ENCODE measurements at places on chromosomes 7 and 10.
A peak's percentile ranks its signal among the peaks of the same experiment; 100 is the strongest.

- no peaks in the 10 kb centered on the region for H3K4me1 ChIP-seq
- no peaks in the 10 kb centered on the region for H3K36me3 ChIP-seq
- H3K27ac ChIP-seq = no peak overlapping the region
- no peak overlapping the region for H3K4me3 ChIP-seq
- H3K27me3 ChIP-seq = no peaks in the 10 kb centered on the region
- no peak for DNase-seq
Measured at GRCh38 chr10:92274071-92274470, 16.8 kb downstream of the CPEB3 start.

DNA sequence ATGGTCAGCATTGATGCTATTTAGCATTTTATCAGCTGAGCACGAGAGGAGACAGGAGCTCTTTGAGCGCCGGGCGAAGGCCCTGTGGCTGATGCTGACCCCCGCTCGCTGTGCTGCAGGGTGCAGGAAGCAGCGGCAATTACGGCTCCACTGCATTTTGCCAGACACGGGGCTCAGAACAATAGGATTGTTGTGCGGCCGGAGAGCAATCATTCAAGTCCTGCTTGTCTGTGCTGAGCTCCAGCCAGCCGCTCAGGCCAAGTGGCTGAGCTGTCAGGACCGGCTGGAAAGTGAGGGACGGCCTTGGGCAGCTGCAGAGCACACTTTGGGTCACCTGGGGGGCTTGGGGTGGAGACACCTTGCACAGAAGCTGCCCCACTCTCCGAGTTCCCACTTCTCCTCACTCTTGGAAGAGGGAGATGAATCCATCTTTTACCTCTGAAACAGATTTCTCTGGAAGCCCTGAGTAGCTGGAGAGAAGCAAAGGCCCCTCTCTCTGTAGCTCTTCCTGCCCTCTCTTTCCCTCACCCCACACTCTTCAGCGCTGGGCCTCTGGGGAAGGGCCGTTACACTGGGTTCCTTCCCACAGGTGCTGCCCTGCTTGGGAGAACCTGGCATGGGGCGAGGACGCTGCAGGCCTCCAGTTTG is 17.3 kb upstream of the ADARB2 start:
- DNase-seq = no peak
- H3K4me1 ChIP-seq = no peaks in the 10 kb centered on the region
- no peak overlapping the region for H3K4me3 ChIP-seq
- H3K36me3 ChIP-seq = no peaks in the 10 kb centered on the region
- H3K27me3 ChIP-seq = no peaks in the 10 kb centered on the region

GRCh38 chr10:17850501-17850900 is 41.4 kb downstream of the MRC1 start:
- H3K4me1 ChIP-seq = no peaks in the 10 kb centered on the region
- H3K4me3 ChIP-seq = no peak overlapping the region
- no peak overlapping the region for H3K27ac ChIP-seq

GRCh38 chr7:85896531-85896930 is 709.7 kb upstream of the SEMA3D start:
- H3K27ac ChIP-seq = no peak overlapping the region
- no peak overlapping the region for H3K4me3 ChIP-seq
- H3K36me3 ChIP-seq = no peaks in the 10 kb centered on the region
- no peaks in the 10 kb centered on the region for H3K27me3 ChIP-seq
- no peak for DNase-seq
- H3K4me1 ChIP-seq = no peaks in the 10 kb centered on the region

- no peak for DNase-seq
- H3K27ac ChIP-seq = no peak overlapping the region
- H3K4me3 ChIP-seq = no peak overlapping the region
- no peaks in the 10 kb centered on the region for H3K27me3 ChIP-seq
Measured at GRCh38 chr10:104980368-104980767, 339.3 kb downstream of the SORCS3 start.

GRCh38 chr7:23469961-23470250 is 385 bp downstream of the IGF2BP3 start:
- peaks cover 2% of the 10 kb centered on the region for H3K4me1 ChIP-seq
- no peak for DNase-seq
- H3K27ac ChIP-seq = no peak overlapping the region

GRCh38 chr7:154986200-154986945 is 16.6 kb downstream of the PAXIP1 start:
- no peaks in the 10 kb centered on the region for H3K36me3 ChIP-seq
- H3K4me3 ChIP-seq = no peak overlapping the region
- H3K27me3 ChIP-seq = no peaks in the 10 kb centered on the region
- no peaks in the 10 kb centered on the region for H3K4me1 ChIP-seq
- DNase-seq = no peak
- H3K27ac ChIP-seq = no peak overlapping the region

GRCh38 chr7:90720984-90721760 is 125.1 kb downstream of the CDK14 start:
- H3K4me3 ChIP-seq = no peak overlapping the region
- peaks cover 10% of the 10 kb centered on the region for H3K4me1 ChIP-seq
- DNase-seq = peak; percentile 81
- no peaks in the 10 kb centered on the region for H3K27me3 ChIP-seq
- peak overlapping the region; percentile 5 for H3K27ac ChIP-seq
- H3K36me3 ChIP-seq = no peaks in the 10 kb centered on the region

- no peaks in the 10 kb centered on the region for H3K4me1 ChIP-seq
- H3K27ac ChIP-seq = no peak overlapping the region
- DNase-seq = peak; percentile 39
- H3K36me3 ChIP-seq = no peaks in the 10 kb centered on the region
- H3K4me3 ChIP-seq = no peak overlapping the region
Measured at GRCh38 chr10:47361293-47361692, 13.1 kb downstream of the RBP3 start.

- no peaks in the 10 kb centered on the region for H3K27me3 ChIP-seq
- peaks cover 24% of the 10 kb centered on the region for H3K4me1 ChIP-seq
Measured at GRCh38 chr7:55110282-55110992, 91.6 kb downstream of the EGFR start.

- no peak overlapping the region for H3K27ac ChIP-seq
- no peaks in the 10 kb centered on the region for H3K36me3 ChIP-seq
- no peak overlapping the region for H3K4me3 ChIP-seq
- DNase-seq = no peak
Measured at GRCh38 chr10:61890881-61891409, 10.6 kb upstream of the ARID5B start.

DNA sequence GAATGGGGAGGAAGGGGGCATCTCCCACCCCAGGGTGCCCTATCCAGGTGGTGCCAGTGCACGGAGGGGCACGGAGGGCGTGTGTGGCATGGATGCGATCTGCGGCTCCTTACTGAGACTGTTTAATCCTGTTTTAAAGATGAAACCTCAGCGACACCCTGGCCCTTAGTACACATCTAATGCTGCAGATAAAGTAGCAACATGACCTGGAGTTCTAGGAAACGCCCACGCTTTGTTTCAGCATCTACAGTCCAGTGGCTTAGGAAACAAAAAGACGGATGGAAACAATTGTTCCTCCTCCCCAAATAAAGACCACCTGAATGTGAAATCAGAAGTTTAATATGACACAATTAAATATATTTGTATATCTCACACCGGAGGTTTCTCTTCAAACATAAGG is 201.9 kb downstream of the DNAJB6 start:
- H3K36me3 ChIP-seq = no peaks in the 10 kb centered on the region
- no peak for DNase-seq
- H3K27ac ChIP-seq = no peak overlapping the region
- no peak overlapping the region for H3K4me3 ChIP-seq
- no peaks in the 10 kb centered on the region for H3K27me3 ChIP-seq

- H3K27me3 ChIP-seq = no peaks in the 10 kb centered on the region
- H3K4me1 ChIP-seq = peaks cover 23% of the 10 kb centered on the region
- no peaks in the 10 kb centered on the region for H3K36me3 ChIP-seq
Measured at GRCh38 chr10:71842856-71843686, 8.0 kb downstream of the PSAP start.

DNA sequence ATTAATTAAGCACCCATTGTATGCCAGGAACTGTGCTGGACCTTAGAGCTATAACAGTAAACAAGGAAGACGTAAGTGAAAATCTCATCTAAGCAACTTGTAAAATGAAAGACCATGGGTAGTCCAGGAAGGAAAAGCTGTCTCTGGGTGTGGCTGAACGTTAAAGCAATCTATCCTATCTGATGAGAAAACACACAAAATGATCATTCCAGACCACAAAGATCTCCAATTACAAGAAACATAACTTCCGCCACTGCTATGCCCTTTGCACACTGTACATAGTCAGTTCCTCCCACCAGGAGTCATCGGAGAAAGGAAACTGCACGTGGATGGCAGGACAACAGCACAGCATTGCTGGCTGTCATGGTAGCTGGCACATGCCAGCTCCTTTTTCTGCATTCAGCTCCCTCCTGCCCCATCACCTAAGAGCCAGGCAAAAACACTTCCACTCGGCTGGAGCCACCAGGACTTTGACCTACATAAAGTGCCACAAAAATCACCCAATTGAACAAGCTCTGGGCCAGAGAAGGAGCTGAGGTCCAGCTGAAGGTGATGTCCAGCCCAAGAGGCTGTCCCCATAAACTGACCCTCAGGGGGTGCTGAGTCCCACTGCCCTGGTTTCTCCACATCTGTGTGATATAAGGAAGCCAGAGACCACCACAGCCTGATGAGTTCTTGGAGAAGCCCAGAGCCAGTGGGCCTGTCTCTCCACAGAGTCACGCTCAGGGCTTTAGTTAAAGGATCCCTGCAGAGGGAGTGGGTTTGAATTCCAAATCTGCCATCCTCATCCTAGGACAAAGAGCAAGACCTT is 56.4 kb downstream of the STEAP1B start:
- H3K4me1 ChIP-seq = no peaks in the 10 kb centered on the region
- no peak overlapping the region for H3K4me3 ChIP-seq
- H3K36me3 ChIP-seq = no peaks in the 10 kb centered on the region
- H3K27ac ChIP-seq = no peak overlapping the region
- no peaks in the 10 kb centered on the region for H3K27me3 ChIP-seq
- peak; percentile 50 for DNase-seq

DNA sequence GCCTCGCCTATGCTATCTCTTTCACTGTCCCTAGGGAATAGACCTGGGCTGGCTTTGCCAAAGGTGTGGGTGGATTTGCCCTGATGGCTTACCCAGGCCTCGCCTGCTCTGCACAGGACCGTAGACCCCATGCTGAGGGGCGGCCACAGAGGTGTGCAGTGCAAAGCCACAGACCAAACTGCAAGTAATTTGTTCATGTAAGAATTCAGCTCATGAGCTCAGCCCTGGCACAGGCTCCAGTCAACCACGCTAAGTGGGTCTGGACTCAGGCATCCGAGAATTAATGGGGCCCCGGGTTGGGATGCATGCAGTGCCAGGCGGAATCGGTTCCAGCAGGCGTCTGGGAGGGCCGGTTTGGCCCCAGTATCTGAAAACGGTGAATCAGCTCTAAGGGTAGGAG is 445.2 kb downstream of the DNAJB6 start:
- no peaks in the 10 kb centered on the region for H3K4me1 ChIP-seq
- H3K27ac ChIP-seq = no peak overlapping the region
- peak; percentile 4 for DNase-seq
- H3K36me3 ChIP-seq = no peaks in the 10 kb centered on the region

DNA sequence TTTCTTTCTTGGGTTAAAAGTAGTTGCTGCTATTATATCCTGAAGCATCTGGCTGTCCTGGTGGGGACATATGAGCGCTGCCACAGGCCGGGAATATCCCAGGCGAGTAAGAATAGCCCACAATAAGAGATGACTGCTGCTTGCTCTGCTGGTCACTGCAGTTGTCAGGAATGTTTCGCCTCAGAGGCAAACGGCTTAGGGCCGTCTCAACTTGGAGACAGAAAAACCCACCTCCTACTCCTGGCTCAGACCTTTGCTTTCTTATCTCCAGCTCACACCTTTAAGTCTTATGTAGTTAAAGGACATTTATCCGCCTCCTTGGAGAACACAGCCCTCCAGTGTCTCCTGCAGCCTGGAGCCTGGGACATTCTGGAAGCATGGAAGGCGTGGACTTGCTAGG is at the start of gene GJD4:
GJD4 (plus strand) TSS at position 151 of the 400 bp plus-strand sequence; CDS start at position 378, 227 bp downstream.
- peaks cover 2% of the 10 kb centered on the region for H3K4me1 ChIP-seq
- no peak for DNase-seq
- H3K36me3 ChIP-seq = no peaks in the 10 kb centered on the region
- H3K4me3 ChIP-seq = no peak within 1 kb of the TSS
- H3K27me3 ChIP-seq = peaks cover 11% of the 10 kb centered on the region

DNA sequence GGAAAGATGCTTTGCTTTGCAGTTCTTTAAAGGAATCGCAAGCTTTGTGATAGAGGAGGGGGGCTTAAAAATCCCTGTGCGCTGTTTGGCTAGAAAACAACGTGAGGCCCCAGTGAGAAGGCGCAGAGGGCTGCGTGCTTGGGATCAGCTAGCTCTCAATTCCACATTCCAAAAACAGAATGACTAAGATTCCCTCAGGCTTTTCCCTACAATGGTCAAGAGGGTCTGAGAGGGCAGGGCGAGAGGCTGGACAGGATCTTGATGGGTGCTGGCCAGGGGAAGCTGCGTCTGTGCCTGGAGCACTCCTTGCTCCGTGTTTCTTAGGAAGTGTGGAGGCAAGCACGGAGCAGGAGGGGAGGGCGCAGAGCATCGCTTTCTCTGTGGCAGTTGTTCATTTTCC is 72.1 kb upstream of the INHBA start:
- H3K27me3 ChIP-seq = no peaks in the 10 kb centered on the region
- no peak overlapping the region for H3K4me3 ChIP-seq
- no peak overlapping the region for H3K27ac ChIP-seq
- DNase-seq = no peak
- H3K36me3 ChIP-seq = no peaks in the 10 kb centered on the region

- DNase-seq = no peak
- no peaks in the 10 kb centered on the region for H3K27me3 ChIP-seq
- no peaks in the 10 kb centered on the region for H3K36me3 ChIP-seq
- no peak overlapping the region for H3K27ac ChIP-seq
- H3K4me1 ChIP-seq = no peaks in the 10 kb centered on the region
Measured at GRCh38 chr7:22429386-22429785, 70.6 kb downstream of the STEAP1B start.

DNA sequence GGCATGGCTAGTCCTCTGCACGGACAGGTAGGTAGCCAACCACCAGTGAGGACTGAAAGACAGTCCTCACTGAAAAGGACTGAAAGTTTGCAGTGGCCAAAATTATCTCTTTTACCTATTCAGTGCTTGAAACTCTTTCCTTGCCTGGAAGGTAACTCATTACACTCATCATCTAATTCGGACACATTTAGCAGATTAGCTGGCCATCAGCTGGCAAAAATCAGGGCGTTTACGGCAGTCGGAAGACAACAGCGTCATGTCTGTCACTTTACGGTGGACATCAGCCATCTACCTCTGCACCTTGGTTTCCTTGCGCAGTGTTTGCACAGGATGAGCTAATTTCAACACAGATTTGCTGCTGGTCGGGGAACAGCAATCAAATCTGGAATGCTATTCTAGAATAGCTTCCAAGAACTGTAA is 740 bp downstream of the ANXA7 start:
- peak overlapping the region; percentile 80 for H3K4me3 ChIP-seq
- H3K27me3 ChIP-seq = no peaks in the 10 kb centered on the region
- peak overlapping the region; percentile 98 for H3K27ac ChIP-seq
- H3K4me1 ChIP-seq = peaks cover 4% of the 10 kb centered on the region
- DNase-seq = no peak
- no peaks in the 10 kb centered on the region for H3K36me3 ChIP-seq

GRCh38 chr10:47053081-47053798 is 142.0 kb downstream of the PTPN20 start:
- H3K4me1 ChIP-seq = peaks cover 1% of the 10 kb centered on the region
- no peak for DNase-seq
- H3K36me3 ChIP-seq = no peaks in the 10 kb centered on the region
- H3K4me3 ChIP-seq = no peak overlapping the region
